ENCODE measurements at places on chromosomes 7 and 10.

DNA sequence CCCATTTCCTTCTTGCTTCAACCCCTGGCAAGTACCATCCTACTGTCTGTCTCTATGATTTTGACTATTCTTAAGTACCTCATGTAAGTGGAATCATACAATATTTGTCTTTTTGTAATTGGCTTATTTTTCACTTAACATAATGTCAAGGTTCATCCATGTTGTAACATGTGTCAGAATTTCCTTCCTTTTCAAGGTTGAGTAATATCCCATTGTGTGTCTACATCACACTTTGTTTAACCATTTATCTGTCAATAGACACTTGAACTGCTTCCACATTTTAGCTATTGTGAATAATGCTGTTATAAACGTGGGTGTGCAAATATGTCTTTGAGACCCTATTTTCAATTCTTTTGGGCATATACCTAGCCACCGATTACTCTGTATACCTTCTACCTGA is 14.0 kb upstream of the CDK14 start:
- DNase-seq = no peak

- no peak for DNase-seq
These were observed 332.7 kb upstream of the CELF2 start for GRCh38 chr10:10684972-10685371.

DNA sequence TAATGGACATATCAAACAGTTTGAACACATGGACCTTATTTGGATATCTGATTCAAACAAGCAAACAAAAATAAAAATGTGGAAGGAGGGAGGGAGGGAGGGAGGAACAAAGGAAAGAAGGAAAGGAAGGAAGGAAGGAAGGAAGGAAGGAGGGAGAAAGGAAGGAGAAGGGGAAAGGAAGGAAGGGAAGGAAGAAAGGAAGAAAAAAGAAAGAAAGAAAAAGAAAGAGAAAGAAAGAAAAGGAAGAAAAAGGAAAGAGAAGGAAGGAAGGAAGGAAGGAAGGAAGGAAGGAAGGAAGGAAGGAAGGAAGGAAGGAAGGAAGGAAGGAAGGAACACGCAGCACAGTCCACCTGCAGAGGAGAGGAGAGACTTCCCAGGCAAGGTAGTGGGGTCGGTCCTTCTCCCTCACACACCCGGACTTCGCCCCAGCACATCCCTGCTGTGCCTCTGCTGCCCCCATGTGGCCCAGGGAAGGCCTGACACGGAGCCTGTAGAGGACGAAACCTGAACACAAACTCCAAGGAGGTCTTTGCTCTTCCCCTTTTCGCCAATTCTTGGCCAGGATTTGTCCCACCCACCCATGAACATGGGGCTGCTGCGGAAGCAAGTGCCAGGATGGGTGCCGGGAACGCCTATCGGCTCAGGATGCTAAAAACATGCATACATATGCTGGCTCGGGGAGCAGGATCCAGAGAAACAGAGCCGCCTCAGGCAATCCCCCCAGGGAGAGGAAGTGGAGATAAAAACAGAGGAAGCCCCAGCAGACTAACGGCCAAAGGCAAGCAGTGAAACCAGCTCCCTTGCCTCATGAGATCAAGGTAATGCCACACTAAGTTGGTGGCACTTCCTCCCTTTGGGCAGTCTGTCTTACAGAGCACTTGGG is 52.3 kb upstream of the DGKI start:
- DNase-seq = peak; percentile 78

DNA sequence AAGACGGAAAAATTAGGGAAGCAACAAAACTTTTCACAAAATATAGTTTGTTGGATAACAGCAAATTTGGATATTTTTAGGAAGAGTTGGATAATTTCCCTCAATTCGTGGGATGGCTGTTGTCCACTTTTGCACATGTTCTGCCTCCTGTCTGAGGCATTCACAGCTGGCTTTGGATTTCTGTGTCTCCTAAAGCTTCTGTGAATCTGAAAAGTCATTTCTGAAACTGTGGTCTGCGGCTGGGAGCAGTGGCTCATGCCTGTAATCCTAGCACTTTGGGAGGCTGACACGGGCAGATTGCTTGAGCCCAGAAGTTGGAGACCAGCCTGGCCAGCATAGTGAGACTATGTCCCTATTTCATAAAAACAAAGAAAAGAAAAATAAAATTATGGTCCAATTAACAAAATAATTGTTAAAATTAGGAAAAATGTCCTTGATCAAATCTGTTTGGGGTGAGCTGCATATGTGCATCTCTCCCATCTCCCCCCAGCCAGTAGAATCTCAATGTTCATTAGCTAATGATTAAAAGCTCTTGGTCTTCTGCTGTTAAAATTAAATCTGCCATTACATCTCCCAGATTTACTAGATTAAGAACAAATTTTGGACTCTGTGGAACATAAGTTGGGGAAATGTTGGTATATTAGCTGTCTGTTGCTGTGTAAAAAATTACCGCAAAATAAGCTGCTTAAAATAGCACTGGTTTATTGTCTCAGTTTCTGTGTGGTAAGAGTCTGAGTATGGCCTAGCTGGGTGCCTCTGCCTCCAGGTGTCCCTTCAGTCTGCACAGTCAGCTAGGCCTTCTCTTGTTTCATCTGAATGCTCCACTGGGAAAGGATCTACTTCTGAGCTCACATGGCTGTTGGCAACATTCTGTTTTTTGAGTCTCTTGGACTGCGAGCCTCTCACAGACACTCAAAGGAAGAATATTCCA is 332.0 kb upstream of the FZD1 start:
- DNase-seq = no peak

GRCh38 chr10:30384051-30384674 is 35.1 kb upstream of the MTPAP start:
- no peak for DNase-seq

DNA sequence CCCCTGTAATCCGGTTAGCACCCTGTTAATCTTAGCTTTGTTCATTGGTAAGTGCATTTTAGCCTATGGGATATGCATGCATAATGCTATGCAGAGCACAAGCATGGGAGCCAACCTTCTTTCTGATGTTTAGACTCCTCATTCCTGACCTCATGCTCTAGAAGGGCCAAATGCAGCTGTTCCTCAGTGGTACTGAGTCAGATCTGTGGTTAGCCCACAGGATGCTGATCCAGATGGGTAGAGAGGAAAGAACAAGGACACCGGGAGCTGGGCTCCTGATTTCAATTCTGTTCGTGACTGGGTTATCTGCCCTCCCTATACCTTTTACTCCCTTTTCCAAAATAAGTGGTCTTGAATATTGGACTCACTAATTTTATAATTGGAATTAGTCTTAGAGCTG is 31.7 kb upstream of the C10orf90 start:
- DNase-seq = no peak

DNA sequence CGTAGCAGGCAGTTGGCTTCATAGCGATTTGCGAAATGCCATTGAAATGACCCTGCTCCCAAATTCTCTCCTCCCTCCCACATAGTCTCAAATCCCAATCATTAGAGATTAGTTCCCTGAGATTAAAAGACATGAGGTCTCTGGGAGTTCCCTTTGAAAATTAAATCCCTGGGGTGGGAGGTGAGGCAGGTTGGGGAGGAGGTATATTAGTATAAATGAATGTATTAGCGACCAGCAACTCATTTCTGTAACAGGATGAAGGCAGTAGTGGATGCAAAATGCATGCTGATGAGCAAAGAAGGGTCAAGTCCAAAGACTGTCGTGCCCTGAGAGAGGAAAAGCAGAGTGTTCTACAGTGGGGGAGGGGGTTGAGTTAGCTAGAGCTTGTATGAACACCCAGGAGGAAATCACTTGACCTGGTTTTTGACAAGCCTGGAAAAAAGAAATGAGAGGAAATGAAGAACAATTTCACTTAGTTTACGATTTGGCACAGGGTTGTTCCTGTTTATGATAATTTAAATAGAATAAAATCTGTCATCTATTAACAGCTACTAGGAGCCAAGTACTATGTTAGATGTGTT is 79.6 kb upstream of the MTPN start:
- no peak for DNase-seq

- no peak for DNase-seq
These were observed 95.2 kb downstream of the IQUB start for GRCh38 chr7:123439191-123439590.

GRCh38 chr7:143487061-143487460 is 9.4 kb downstream of the TAS2R41 start:
- DNase-seq = no peak

DNA sequence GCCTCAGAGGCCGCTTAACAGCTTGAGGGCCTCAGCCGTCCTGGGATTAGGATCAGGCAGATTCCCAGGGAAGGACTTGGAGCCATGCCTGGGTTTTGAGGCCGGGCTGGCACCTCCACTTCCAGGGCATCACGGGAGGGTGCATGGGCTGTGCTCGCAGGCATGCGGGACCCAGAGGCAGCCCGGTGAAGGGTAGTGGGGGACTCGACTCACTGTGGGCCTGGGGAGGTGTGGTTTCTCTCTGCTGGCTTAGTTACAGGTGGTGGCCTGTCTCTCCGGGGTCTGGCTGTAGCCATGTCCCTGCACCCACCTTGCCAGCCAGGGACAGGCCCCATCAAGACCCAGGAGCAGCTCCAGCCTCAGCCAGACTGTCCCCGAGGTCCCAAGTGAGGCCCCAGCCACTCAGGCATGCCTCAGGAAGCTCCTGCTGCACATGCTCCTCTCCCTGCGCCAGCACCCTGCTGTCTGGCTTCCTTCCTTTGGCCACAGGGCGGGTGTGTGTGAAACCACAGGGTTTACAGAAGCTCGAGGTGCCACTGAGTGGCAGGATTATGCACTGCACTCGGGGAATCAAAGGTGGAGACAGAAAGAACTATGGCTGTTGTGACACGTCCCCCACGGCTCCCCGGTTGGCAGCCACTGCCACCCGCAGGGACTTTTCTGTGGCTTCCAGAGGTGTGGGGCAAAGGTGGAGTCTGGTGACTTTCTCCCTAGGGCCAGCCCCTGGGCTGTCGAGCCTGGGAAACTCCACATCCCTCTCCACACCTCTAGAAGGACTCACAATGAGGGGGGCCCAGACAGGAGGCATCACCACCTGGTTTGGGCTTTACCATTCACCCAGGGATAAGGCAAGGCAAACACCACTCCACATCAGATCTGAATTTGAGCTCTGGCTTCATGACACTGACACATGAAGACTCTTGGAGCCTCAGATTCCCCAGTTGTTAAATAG is 19.7 kb downstream of the GOLGA7B start:
- DNase-seq = peak; percentile 51

DNA sequence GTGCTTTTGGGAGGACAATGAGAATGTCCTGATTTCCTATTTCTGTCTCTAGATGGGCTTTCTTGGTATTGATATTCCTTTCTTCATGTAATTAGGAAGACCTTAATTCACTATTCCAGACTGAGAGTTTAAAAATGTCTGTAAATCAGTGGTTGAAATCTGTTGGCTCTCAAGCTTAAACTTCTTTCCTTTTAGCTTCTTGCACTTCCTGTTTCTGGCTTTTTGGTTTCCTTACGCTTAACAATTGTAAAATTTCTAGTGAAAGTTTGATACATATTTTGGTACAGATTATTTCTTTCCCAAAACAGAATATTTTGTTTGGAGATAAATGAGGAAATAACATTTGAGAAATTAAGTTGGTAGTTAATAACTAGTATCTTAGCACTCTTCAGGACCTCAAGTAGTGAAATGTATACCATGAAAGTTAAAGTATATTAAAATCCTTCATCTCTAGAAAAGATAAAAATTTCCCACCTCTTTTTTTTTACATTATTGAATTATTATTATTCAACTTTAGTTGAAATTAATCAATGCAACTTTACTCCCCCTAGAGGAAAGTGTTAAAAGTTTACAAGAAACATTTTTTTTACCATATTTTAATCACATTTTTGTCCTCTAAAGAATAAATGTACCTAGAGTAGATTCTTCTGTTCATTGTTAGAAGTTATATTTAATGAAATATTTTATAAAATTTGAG is 137.2 kb downstream of the PHTF2 start:
- DNase-seq = peak; percentile 23

DNA sequence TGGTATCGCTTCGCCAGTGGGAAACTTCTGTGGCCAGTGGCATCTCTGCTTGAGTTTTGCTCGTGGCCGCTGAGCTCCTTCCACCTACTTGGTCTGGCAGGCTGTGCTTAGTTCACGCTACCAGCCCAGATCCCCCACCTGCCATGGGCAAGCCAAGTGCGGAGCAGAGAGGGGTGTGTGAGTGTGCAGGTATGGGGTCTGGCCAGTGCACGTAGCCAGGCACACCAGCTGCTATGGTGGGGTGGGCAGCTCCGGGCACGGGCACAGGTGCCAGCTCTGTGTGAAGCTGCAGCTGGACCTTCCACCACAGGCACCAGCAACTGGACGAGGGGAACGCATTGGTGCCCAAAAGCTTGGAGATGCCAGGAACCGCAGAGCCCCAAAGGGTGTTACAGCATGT is 56.5 kb downstream of the ZNF777 start:
- no peak for DNase-seq

GRCh38 chr7:73633844-73634243 is 9.5 kb upstream of the MLXIPL start:
- DNase-seq = no peak

DNA sequence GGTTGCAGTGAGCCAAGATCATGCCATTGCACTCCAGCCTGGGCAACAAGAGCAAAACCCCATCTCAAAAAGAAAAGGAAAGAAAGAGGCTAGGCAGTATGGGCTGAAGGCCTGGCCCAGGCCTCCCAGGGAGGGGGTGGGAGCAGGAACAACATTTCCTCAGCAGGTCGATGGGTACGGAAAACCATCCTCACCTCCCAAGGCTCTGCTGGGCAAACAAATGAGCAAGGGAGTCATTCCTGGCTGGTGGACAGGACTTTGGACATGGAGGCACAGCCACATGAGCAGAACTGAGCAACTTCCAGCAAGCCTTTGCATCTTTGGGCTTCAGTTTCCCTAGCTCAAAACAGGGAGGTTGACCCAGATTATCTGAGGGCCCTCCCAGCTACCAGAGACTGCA is 13.0 kb downstream of the OGDHL start:
- DNase-seq = no peak

DNA sequence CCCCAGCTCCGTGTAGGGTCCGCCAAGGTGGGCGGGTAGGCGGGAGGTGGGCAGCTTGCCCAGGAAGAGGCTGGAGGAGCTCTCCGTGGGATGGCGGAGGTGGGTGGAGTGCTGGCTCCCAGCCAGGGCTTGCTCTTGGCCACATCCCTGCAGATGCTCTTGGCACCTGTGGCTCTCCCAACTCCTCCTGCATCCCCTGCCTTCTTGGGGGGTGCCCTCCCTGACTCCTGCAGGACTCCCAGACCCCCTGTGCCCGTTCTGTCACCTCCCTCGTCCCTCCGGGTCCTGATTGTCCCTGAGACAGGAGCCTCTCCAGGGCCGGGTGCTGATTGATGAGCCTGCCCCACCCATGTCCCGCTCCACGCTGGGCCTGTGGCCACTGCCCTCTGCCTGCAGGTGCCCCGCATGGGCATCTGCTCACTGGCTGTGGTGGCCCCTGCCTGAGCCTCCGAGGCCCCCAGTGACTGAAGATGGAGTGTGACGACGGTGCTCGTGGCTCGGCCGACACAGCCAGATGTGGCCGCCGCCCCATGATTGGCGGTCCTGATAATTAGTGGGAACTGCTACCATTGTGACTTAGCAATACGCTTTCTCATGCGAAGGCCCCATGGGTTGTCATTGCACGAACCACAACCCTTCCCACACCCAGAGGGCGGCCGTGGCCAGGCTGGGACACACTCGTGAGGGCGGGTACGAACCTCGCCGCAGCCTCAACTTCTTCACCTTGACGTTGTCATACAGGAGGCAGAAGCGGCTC is 23.6 kb downstream of the CFAP46 start:
- DNase-seq = no peak
